ENCODE measurements at places on chromosomes 5 and 9. TPM values are rescaled to one million over a fixed set of nuclear protein-coding genes. Genes with fewer than 3 reads are reported as not detected.

DNA sequence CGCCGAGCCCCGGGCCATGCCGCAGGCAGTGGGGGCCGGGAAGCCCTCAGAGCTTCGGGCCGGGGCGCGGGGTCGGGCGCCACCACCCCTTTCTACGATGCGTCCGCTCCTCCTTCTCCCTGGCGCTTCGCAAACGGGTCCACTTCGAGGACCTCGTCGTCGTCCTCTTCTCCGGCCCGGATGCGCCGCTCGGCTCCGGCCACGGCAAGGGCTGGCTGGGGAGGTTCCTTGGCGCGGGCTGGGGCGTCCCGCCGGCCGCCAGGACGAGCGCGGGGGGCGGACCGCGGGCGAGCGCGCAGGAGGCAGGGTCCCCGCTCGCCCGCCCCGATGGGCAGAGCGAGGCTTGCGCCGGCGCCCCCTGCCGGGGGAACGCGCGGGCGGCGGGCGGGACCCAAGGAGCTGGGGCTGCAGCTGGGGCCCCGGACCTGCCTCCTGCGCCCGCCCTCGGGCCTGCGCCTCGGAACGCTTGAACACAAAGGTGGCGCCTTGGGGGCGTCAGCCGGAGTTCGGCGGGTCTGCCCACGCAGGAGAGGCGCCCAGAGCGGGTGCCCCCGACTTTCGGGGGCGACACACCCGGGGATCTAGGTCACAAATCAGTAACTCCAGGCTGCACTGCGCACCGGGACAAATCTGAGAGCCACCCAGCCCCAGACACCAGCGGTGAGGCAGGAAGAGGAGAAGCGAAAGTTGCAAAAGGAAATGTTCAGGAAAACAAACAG, at the start of gene ROR2:
ROR2 (minus strand) TSS at position 283 of the 719 bp plus-strand sequence.
- no peak for DNase-seq

CD74 gene
- total RNA-seq: 2,006 TPM

DNA sequence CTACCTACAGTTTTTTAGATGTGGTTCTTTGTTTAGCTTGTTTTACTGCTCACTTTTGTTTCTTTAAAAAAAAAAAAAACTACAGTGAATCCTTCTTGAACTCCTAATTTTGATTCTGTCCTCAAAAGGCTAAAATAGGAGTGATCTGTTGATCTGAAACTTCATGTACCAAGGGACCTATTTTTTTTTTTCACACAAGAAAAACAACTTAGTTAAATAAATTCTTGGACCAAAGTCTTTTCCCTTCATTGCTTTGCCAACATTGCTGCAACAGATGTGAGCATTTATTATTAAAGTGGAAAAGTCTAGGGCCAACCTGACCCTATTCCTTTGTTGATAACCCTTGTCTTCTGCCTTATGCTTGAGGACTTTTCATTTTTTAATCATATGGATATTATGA, 236.8 kb downstream of the ARHGEF28 start:
- DNase-seq: no peak

PTCH1 gene
- 30.5 TPM for total RNA-seq

GRCh38 chr5:102231693-102232619, 64.1 kb downstream of the SLCO4C1 start:
- no peak for DNase-seq

GRCh38 chr5:121251954-121252353, 599.7 kb upstream of the FTMT start:
- no peak for DNase-seq

- DNase-seq: no peak
Observed at GRCh38 chr5:145499483-145499882, 335.7 kb downstream of the PRELID2 start.

- no peak for DNase-seq
Observed at GRCh38 chr5:99543841-99544240, 615.0 kb upstream of the CHD1 start.

DNA sequence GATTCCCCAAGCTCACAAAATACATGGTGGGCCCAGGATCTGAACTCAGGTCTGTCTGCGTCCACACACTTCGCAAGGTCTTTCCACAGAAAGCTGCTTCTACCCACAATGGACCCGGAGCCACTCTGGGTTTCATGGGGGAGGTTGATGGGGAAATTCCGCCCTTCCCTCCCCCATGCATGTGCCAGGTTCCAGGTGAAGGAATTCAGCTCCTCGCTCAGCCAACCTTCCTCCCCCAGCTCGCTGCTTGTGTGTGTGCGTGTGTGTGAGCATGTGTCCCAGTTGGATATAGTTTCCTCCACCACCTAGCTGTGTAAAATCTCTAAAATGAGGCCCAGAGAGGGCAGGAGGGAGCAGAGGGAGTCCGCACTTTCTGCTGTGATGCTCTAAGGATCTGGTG, 1.0 kb downstream of the PTGS1 start:
- peak; percentile 29 for DNase-seq

GRCh38 chr5:6490693-6491092, 42.0 kb downstream of the UBE2QL1 start:
- no peak for DNase-seq

DNA sequence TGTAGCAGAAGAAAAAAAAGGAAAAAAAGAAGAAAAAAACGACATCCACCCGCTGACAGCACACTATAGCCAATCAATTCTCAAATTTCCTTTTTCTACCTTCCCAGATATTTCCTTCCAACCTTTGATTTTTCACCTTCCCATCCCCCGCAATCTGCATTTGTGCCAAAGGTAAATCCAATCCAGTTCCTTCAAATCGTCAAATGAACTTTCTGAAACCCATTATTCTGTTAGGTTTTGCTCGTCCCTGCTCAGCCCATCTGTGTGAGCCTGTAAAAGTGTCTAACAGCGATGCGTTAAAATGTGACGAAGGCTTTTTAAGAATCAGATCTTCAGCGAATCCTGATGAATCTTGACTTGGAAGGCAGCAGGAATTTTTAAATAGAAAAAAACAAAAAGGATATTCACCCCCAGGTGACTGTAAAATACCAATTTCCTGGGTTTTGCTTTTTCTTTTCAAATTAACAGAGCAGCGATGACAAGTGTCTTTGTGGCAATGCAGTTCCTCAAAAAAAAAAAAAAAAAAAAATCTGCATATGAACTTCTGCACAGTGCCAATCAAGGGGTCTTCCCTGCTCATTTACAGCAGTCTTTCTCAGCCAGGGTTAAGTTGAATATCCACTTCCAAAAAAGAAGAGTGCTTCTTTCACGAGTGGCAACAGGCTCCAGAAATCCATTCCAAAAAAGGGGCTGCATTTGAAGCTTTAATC, 367 bp upstream of the SHC3 start:
- no peak for DNase-seq

DNA sequence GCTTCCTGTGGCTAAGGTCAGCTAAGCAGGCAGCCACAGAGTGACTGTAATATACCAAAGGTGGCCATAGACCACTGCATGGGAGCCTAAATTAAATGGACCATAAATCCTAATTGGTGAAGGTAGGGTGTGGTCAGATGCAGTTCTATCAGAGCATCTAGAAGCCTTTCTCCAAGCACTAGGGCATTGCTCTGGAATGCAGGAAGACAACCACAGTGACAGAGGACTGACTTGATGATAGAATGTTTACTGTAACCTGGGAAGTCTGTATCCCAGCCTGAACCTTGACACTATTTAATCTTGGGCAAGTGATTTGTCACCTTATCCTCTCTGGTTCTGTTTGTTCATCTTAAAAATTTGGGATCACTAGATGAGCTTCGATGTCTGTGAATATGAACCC, 2.3 kb downstream of the FBXO38 start:
- DNase-seq: no peak

Data from Peyer's patch (tissue), 4 donors.